Activated naive CD4-positive, alpha-beta T cell treated with anti-CD3 and anti-CD28 coated beads, Interleukin-2, amount 10 ng/mL, durations not matched to agents 7 days and 5 days (primary cell): ENCODE measurements at places on chromosomes 12 and 14.

DNA sequence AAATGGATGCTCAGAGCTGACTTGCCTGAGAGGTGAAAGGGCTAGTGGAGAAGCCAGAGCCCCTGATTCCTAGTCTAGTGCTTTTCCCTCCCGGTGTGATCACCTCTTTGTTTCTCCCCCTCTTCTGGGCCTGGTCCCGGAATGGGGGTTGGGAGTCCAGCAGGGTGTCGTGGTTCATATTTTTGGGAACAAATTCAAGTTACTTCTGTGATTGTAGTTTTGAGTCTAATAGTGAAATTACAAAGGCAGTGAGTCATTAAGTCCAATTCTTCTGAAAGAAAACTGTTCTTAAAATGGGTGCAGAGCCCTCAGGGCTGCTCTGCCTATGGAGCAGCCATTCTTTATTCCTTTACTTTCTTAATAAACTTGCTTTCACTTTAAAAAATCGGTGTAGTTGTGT lies 7.6 kb downstream of the SUSD6 start:
- no peak for DNase-seq

DNA sequence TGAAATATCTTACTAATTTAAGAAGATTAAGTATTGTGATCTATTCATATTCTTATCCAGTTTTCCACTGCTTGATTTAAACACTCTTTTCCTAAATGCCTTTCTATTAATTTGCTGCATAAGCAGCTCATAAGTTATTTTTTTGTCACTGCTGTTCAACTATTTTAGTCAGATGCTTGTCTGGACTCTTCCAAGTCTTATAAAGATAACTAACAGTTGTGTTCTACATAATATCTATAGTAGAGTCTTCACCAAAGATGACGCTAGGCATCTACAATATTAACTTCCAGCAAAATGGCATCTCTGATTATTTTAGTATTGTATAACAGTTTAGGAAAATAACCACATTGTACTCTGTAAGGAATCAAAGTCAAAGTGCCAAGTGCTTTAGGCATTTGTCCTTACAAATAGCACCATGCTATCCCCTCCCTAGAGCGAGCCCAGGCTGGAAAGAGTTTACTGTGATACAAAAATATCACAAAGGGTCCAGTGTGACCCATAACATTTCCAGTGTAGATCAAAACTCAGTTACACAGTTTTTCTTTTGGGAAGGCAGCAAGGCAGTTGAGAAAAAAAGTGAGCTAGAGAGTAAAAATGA lies 98.2 kb downstream of the DENND5B start:
- no peak for DNase-seq

- no peak for DNase-seq
Measured at GRCh38 chr12:120498870-120499515, 3.1 kb downstream of the DYNLL1 start.

DNA sequence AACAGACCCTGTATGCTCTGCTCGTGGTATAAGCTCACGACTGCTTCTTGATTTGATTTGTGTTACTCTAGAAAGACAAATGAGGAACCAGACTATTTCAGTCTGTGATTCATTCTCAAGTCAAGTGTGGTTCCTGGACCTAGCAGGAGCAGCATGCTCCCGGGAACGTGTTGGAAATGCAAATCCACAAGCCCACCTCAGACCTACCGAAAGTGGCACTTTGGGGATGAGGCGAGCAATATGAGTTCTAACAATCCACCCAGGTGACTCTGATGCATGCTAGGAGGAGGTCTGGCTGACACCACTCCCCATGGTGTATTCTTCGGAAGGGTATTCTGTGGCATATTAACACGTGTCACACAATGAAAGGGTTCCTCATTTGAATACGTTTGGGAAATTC lies 59.5 kb upstream of the TMX1 start:
- no peak for DNase-seq

DNA sequence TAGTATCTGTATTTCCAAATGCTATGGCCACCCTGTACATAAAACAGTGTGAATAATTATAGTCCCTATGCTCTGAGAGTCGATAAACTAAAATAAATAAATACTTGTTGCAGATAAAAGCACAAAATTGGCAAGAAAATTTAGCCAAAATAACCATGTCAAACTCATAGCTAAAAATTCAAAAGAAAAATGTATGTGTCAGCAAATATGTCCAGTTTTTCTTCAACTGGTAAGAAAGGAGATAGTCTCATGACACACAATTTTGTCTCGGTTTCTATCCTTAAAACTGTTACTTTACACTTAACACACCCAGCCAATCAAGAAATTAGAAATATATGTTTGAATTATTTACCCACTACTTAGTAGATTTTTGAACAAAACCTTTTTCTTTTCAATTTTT lies 145.6 kb upstream of the FSCB start:
- DNase-seq = no peak

- no peak for DNase-seq
Measured at GRCh38 chr12:23209793-23210192, 584.8 kb downstream of the ETNK1 start.

- DNase-seq = no peak
Measured at GRCh38 chr14:35534208-35534872, 376 bp downstream of the INSM2 start.

GRCh38 chr14:75553761-75554364 lies 24.6 kb upstream of the FLVCR2 start:
- no peak for DNase-seq

GRCh38 chr14:72619111-72619571 lies 274.8 kb downstream of the DPF3 start:
- no peak for DNase-seq

DNA sequence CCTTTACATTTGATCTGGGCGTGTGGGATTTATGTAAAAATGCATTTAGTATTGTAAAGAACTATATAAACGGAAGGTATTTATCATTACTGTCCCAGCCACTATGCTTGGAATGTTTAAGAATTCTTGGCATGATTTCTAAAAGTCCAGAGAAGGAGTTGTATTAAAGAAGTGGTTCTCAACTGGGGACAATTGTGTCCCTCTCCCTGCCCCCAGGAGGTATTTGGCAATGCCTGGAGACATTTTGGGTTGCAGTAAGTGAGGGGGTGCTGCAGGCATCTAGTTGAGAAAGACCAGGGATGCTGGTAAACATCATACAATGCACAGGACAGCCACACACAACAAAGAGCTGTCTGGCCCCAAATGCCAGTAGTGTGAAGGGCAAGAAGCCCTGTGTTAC lies 7.2 kb downstream of the SLC38A1 start:
- no peak for DNase-seq

DNA sequence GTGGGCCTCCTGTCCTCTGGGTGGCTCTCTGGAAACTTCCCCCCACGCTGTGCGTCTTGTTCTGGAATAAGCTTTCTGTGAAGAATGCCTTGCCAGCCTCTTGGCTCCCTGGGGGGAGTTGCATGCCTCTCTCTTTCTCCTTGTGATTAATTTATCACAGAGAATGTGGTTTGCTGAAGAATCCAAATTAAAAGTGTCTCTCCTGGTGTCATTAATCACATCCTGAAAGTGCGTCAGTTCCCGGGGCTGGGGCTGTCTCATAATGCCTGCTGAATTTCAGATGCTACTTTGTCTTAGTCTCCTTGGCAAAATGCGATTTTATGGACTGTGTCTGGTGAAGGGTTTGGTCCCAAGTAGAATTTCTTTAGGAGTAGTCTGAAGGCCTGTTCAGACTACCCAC lies 787.7 kb upstream of the TMEM132C start:
- DNase-seq = no peak

GRCh38 chr12:62525271-62525670 lies 58.6 kb downstream of the MON2 start:
- DNase-seq = no peak

- DNase-seq = no peak
Measured at GRCh38 chr12:31815096-31815495, 86.3 kb upstream of the AMN1 start.

DNA sequence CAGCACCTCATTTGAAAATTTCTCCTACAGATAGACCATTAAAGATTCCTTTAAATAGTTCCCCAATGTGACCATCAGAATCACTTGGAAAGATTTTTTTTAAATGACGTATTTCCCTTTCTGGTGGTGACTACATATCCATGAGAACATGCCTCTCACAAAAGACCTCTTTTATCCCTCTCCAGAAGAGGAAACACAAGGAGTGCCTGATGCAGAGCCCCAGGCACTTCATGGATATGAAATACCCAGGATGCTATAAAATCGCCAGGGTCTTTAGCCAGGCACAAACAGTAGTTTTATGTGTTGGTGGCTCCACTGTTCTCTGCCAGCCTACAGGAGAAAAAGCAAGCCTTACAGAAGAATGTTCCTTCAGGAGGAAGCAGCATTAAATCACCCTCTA lies 97.1 kb downstream of the ETNK1 start:
- no peak for DNase-seq

DNA sequence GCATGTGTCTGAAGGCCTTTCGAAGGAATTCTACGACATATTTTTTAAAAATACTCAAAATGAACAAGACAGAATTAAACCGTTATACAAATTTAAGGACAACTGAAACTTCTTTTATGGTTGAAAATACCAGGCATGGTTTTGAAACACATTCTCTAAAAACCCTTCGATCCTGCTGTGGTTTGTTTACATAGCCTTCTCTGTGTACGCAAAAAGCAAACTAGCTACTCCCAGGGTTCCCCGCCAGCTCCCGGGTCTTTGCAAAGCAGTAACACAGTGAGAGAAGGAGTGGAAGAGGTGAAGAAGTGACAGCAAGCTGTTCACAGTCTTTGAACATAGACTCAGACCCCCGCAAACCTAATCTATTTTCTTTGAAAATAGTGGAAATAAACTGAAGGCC lies 2.2 kb upstream of the TC2N start:
- peak; percentile 37 for DNase-seq

- DNase-seq = no peak
Measured at GRCh38 chr12:109027767-109028166, 6.9 kb upstream of the SVOP start.

DNA sequence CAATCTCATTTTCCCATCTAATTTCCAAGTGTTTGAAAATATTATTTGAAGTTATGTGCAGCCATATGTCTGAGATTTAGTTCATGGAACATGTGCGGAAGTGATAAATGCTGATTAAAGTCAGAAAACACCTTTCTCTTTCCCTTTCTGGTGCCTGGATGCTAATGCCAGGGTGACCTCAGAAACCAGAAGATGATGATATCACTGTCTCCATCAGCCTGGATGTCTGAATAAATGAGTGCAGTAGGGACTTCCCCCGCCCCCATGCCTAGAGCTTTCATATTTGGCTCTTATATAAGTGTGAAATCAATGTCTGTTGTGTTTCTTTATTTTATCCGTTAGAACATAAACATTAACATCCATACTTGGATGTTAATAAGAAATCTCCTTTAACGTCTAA lies 261.9 kb upstream of the LRIG3 start:
- no peak for DNase-seq

DNA sequence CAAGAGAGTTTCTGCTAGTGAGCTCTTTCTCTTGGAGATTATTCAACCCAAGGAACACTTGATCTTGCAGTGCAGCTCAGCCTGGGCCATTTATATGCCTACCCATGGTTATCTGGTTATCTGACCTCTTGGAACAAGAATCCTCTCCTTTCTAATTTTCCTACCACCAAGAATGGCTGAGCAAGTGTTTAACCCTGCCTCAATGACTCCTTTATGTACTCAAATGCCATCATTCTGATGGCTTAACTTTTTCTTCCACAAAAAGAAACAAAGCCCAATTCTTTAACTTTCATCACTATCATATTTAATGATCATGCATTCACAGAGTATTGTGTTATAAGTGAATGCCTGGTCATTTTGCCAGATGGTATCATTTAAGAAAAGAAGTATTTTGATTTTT lies 67.8 kb downstream of the TMEM117 start:
- DNase-seq = no peak

- no peak for DNase-seq
Measured at GRCh38 chr12:60947533-60947932, 1312.7 kb upstream of the USP15 start.

- no peak for DNase-seq
Measured at GRCh38 chr12:67852701-67853100, 136.5 kb upstream of the IFNG-AS1 start.

GRCh38 chr14:78566859-78567172 lies 396.6 kb downstream of the NRXN3 start:
- DNase-seq = no peak

DNA sequence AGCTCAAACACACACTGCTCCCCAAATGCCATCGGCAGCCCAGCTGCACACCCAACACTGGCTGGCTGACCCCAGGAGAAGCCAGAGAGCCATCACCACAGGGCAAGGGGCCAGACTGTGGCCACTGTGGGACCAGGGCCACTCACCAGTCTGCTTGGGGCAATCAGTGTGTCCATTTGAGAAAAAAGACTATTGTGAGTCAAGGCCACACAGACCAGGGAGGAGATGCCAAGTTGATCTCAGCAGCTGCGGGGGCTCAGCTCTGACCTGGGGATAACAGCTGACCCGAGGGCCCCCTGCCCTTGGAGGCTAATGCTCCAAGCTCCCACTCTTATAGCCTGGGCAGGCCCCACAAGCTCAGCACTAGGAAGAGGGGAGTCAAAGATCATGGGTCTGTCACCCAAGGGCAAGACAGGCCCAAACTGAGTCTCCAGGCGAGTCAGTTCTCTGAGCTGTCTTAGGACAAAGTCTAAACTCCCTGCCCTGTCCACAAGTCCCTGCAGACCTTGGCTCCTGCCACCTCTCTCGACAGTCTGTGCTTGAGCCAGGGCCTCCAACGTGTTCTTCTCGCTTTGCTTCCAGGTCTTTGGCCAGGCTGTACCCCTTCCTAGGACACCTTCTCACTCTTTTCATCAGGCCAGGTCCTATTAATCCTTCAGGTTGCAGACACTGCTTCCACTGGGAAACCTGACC lies 30.1 kb upstream of the PNMA1 start:
- DNase-seq = no peak

GRCh38 chr12:12266389-12266872 lies 413 bp downstream of the LRP6 start:
- DNase-seq = no peak
